Fibroblast of skin of left quadriceps (primary cell): ENCODE measurements at places on chromosomes 6 and 20.

DNA sequence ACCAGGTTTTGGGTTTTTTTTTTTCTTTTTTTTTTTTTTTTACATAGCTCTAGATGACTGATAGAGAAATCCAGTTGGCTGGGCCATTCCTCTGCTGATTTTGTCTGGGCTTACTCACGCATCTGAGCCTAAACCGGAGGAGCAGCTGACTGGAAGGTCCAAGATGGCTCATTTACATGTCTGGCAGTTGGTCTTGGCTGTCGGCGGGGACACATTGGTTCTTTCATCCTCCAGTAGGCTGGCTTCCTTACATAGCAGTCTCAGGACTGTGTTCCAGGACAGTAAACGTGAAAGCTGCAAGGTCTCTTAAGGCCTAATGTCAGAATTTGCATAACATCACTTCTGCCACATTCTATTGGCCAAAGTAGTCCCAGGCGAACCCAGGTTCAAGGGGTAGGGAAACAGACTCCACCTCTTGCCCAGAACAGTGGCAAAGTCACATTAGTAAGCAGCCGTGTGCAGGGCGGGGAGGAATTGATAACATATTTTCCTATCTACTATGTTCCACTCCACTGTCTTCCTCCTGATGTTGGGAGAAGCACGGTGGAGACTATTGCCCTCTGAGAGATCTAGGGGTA, 87.0 kb downstream of the CDH22 start:
- DNase-seq: no peak

DNA sequence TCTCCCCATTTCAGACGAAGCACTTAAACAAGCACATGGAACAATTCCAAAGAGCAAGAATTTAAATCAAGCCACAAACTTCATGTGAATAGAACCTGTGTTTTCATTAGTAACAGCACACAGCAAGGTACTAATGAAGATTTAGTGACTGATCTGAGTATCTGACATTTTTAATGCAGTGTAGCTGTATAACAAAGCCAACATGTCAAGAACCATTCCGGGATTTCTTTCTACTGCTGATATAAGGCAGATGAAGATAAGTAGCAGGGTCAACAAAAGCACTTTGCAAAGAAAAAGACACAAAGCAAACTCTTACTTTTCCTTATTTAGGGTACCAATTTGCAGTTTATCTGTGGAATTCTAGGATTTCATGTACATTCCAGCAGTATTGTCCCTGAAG, 11.3 kb downstream of the SLC17A5 start:
- DNase-seq: no peak

DNA sequence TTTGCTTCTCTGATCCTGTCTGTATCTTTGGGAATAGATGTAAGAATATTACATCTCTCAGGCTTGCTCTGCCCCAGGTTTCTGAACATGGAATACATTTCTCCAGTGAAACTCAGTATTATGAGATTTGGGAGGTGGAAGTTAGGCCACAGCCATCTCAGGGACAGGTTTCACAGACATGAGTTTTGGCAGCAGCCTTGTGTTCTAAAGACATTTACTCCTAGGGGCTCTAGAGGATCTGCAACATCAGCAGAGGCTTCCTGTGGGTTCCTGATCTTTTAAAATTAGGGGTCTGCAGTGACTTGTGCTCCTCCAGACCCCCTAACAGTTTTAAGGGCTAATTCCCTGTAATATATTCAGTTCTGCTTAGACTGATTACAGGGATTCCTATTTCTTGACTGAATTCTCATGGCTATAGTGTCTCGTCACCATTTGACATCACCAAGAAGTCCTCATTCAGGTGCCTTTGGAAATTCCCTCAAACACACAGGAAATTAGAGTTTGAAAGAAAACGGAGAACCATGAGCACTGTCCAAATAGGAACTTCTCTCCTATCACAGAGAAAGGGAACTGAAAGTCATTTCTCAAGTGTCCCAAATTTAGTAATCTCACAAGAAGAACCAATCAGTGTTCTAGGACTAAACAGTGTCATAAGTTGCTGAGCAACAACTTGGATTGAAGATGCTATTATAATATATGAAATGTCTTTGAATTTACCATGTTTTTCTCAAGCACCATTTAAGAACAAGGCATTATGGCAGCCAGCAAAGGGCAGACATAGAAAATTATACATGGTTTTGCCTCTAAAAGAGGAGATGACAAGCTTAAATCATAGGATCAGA, 2.5 kb upstream of the HLA-DRA start:
- no peak for DNase-seq

DNA sequence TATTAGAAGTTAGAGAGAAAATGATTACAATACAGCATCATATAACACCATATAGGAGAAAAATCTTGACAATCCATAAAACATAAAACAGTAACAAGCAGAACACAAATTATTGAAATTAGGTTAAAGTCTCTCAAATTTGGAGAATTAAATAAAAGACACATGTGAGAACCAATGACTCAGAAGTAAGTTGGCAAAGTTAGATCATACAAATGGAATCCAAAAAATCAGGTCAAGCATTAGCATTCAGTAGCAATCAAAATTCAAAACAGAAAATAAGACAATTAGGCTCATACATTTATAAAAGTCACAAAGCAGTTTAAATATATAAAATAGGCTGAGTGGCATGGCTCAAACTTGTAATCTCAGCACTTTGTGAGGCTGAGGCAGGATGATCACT, 775.6 kb downstream of the PHF3 start:
- peak; percentile 1 for DNase-seq

DNA sequence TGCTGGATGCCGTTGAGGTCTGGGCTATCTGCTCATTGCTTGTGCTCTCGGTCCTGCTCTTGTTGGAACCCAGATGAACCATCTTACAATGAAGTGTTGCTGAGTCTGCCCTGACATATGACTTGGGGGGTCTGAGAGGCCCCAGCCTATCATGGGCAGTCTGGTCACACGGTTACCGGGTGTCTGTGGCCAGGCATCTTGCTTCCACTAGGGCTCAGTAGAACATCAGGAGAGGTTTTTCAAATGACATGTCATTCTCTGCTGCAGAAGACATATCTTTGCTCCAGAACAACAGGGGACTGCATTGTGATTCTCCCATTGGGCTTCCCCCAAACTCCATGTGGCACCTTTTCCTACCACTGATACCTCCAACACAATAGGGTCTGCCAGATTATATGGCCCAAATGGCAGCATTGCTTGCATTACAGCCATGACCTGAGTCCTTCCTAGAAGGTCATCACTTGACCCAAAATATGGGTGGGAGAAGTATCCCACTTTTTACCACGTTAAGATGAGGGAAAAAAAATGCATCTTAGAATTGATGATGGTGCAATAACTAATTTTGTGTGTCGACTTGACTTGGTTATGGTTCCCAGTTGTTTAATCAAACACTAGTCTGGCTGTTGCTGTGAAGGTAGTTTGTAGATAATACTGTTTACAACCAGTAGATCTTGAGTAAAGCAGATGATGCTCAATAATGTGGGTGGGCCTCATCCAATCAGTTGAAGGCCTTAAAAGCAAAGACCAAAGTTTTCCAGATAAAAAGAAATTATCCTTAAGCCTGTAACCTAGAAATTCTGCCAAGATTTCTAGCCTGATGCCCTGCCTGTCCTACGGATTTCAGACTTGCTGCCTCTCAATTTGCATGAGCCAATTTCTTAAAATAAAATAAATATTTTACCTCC, 241.0 kb downstream of the QKI start:
- no peak for DNase-seq

DNA sequence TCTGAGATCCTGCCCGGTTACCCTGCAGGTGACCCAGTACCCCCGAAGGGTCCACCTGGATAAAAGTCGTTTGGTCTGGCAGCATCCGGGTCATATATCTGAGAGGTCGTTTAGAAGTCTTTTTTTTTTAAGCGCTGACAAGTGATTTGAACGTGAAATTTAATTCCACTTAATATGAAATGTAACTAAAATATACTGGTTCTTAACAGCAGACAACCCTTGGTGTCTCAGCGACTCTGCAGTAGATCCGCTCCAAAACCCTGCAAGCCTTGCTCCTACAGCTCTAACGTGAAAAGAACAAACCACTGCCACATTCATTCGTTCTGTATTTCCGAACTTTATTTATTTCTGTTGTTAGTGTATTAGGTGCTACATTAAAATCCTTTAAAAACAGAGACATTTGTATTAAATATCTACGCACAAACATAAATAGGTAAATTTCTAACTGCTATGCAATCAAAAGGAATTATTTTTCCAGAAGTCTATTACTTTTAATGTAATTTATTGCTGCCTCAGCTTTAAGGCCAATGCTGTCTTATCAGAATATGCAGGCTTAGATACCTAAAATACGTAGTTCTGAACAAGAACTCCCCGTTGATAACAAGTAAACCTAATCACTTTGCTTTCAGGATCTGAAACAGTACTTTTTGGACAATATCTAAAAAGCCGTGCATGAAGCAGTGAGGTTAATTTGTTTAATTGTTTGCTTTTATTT, 33.5 kb upstream of the TCF21 start:
- no peak for DNase-seq

DNA sequence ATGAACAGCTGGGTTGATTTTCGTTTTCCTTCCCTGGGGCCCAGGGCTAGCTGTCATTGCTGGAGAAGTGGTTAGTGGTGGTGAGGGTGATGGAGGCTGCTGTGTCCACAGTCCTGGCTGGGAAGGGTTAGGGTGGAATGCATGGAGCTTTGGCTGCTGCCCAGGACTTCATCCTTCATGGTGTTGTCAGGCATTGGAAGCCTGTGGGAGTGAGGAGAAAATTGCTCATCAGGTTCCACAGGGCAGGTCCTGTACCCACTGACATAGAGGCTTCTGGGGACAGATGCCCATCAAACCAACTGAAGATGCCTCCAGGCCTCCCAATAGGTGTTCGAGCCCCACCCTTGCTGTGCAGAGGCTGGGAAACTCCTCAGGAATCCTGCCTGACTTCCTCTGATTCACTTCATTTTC, 262.4 kb upstream of the SUPT3H start:
- no peak for DNase-seq

DNA sequence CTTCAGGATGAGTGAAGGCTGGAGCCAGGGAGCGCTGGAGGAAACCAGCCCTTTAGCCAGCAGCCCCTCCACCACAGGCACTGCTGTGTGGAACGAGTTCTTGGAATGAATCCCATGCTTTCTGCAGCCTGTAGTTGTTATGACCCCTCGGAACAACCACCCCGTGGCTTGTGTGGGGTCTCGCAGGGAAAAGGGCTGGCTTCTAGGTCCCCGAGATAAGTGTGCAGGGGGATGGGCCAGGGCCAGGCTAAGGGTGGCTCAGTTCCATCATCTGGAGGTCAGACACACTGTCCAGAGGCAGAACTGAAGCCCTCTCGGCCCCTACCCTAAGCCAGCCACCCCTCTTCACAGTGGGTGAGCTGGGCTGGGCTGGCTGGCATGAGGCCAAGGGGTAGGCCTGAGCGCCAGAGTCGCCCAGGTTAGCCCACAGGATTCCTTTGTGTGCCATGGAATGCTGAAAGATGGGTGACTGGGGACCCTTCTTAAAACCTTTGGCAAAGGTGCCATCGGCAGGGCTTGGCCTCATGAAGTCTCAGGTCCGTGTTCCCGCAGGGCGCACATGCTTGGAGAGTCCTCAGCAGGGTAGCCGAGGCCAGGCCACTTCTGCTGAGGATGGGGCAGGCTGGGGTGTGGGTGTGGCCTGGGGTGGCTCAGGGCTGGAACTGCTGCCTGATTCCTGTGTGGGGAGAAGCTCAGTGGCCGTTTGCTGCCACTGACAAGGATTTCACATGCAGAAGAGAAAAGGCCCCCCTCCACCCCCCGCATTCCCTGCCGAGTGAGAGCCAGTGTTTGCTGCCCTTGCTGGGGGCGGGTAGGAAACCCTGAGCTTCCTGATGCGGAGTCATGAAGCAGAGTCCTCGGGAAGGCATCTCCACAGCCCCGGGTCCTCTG, 24.6 kb downstream of the SPATA2 start:
- no peak for DNase-seq

DNA sequence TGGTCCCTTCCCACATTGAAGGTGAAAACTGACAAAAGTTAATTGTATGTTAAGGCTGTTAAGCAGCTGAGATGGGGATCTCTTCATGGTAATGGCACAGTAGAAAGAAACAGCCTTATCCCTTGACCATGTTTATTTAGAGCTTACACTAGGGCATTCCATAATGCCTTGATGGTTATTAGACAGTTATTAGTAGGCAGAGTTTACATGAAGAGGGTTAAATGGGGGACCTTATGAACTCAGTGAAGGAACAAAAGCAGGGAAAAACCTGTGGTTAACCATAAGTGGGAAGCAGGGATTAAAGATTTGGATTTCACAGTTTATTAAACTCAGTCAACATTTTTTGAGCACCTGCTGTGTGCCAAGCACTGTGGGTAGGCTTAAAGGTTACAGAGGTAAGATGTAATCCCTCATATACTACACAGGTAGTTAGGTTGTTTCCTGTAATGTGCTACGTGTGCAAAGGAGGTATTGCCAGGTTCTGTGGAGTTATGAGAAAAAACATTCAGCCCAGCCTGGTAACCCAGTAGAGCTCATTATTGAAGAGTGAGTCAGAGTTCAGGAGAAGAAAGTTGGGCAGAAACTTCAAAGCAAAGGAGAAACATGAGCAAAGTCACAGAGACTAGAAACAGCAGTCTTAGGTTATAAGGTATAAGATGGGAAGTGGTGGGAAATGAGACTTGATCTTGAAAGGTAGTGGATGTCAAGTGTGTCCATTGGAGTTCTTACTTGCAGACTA, 32.3 kb upstream of the GNRH2 start:
- DNase-seq: no peak

DNA sequence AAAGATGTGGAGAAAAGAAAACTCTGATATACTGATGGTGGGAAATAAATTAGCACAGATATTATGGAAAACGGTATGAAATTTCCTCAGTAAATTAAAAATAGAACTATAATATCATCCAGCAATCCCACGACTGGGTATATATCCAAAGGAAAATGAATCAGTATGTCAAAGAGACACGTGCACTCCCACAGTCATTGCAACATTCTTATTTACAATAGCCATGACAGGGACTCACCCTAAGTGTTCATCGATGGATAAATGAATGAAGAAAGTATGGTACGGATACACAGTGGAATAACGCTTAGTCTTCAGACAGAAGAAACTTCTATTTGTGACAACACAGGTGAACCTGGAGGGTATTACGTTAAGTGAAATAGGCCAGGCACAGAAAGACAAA, 5.7 kb upstream of the ADTRP start:
- no peak for DNase-seq

- no peak for DNase-seq
These were observed 80.7 kb upstream of the CCDC167 start for GRCh38 chr6:37580176-37580955.

- no peak for DNase-seq
These were observed 289.1 kb upstream of the MANEA start for GRCh38 chr6:95288251-95288650.

DNA sequence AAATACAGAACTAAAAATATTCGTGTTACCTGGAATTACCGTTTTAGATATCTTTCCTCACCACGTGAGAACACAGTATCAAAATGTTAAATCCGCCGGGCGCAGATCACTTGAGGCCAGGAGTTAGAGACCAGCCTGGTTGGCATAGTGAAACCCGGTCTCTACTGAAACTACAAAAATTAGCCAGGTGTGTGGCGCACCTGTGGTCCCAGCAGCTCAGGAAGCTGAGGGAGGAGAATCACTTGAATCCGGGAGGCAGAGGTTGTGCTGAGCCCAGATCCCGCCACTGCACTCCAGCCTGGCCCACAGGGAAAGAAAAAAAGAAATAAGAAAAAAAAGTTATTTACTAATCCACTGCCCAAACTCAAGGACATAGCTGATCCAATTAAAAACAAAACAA, 4.8 kb upstream of the DDX43 start:
- no peak for DNase-seq

GRCh38 chr6:90397929-90398674, 101.5 kb upstream of the BACH2 start:
- DNase-seq: no peak

- no peak for DNase-seq
These were observed 381.9 kb upstream of the EPHA7 start for GRCh38 chr6:93801101-93801847.
